ENCODE measurements at places on chromosomes 13 and 19.

DNA sequence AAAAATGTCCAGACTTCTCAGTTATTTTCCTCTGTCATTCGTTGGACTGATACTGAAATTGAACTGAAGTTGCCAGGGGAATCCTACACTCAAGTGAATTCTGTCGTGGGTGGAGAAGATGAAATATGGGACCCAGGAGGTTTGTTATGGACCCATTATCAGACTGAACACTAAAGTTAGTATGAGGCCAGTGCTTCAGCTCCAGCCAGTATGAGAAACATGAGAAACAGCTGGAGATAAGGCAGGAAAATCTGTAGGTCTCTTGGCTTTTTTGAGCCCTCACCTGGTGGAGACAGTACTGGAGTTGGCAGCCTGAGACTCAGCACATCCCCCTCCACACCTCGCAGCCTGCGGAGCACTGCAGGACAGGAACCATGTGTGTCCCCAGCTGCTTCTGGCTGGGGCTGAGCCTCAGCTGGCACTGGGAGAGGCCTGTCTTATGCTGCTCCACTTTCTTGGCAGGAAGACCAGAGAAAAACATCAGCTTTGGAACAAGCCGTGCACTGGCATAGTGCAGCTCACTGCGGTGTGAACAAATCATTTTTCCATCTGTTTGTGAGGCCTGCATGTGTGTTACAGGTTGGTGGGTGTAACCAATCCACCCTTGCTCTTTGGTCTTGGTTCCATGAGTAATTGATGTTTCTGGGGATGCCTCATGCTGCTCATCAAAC, 641.0 kb downstream of the FGF9 start:
- DNase-seq = no peak

DNA sequence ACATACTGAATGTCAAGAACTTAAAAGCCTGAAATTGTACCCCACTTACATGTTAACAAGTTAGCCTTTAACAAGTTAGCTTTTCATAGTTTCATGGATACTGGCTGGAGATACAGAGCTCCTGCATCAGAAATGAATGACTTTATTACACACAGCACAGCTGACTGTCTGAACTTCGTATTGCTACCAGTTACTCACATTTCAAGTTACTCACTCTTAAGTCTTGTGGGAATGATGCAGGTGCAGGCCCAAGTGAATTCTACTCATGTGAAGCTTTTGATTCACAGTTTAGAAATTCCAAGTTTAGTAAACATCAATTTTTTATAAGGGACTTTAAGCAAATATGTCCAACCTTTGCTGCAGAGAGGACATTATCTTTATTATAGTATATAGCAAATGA, 762.2 kb upstream of the PRR20A start:
- no peak for DNase-seq

GRCh38 chr13:58908019-58908679, 1255.6 kb downstream of the DIAPH3 start:
- DNase-seq = no peak

GRCh38 chr13:30147421-30147820, 159.9 kb downstream of the KATNAL1 start:
- DNase-seq = no peak

- no peak for DNase-seq
Observed at GRCh38 chr13:98083507-98083906, 59.4 kb upstream of the FARP1 start.

GRCh38 chr19:17719730-17720400, 585 bp downstream of the MAP1S start:
- peak; percentile 12 for DNase-seq

DNA sequence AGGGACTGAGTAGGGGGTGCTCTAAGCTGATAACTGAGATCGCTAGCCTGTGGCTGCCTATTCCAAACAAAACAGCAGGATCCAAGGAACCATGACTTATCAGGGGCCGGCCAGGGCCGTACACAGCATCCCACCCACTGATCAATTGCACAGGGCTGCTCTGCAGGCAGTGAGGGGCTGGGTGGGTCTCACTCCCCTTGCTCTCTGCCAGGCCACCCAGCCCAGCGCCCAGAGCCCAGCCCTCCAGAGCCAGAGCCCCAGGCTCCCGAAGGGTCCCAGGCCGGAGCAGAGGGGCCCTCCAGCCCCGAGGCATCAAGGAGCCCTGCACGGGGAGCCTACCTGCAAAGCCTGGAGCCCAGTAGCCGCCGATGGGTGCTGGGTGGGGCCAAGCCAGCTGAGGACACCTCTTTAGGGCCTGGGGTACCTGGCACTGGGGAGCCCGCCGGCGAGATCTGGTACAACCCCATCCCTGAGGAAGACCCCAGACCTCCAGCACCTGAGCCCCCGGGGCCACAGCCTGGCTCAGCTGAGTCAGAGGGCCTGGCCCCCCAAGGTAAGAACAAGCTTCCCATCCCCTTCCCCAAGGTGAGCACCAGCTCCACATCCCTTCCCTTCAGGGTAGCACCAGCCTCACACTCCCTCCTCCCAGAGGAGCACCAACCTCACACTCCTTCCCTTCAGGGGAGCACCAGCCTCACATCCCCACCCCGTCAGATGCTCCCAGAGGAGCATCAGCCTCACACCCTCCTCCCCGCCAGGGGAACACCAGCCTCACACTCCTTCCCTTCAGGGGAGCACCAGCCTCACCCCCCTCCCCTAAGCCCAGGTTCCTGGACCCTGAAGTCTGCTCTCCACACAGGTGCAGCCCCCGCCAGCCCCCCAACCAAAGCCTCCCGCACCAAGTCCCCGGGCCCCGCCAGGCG, 1.9 kb downstream of the SYDE1 start:
- no peak for DNase-seq

GRCh38 chr13:42836930-42837690, 55.7 kb downstream of the FAM216B start:
- DNase-seq = no peak

DNA sequence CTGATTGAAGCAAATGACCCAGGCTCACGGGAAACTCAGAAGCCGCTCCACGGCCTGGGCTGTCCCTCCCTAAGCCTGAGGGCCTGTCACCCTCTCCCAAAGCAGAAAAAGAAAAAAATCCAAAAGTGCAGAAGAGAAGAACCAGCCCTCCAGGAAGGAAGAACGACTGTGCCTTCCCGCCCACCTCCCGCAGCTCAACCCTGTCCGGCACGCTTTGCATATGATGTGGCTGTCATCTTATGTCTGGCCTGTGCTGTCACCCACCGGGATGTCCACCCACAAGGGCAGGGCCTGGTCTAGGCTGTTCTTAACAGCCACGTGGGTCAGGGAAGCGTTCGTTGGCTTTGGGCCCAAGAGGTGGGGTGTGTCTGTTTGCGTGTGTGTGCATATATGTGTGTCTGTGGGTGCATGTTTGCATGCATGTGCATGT, 13.7 kb downstream of the ZBTB7A start:
- DNase-seq = no peak

DNA sequence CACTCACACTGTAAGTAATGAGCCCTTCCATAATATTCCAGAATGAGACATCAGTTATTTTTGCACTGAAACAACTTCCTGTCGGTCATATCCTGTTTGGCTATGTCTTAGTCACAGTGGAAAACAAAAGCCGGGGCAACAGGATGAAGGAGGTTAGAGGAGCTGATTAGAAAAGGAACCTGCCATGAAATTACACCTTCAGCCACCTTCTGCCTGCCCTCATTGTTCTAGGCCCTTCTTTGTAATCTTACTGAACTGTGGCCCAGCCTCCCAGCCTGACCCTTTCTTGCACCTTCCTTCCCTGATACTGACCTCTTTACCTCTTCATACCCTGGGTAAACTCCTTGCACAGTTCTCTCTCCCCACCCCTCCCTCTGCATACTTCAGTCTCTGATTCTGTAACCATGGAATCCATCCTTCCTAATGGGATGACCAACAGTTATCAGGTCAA, 67.3 kb downstream of the DOCK9 start:
- DNase-seq = no peak

DNA sequence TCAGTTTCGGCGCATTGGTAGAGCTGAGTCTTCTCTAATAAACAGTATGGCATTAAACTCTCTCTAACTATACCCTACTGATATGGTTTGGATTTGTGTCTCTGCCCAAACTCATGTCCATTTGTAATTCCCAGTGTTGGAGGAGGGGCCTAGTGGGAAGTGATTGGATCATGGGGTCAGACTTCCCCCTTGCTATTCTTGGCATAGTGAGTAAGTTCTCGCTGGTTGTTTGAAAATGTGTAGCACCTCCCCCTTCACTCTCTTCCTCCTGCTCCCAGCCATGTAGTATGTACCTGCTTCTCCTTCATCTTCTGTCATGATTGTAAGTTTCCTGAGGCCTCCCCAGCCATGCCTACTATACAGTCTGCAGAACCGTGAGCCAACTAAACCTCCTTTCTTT, 682.7 kb upstream of the ARGLU1 start:
- DNase-seq = no peak

- DNase-seq = peak; percentile 18
Observed at GRCh38 chr13:28324181-28324789, 170.6 kb downstream of the FLT1 start.

GRCh38 chr13:82344867-82345266, 1537.4 kb downstream of the SLITRK1 start:
- DNase-seq = no peak

- no peak for DNase-seq
Observed at GRCh38 chr13:95087746-95088305, 213.4 kb downstream of the ABCC4 start.

DNA sequence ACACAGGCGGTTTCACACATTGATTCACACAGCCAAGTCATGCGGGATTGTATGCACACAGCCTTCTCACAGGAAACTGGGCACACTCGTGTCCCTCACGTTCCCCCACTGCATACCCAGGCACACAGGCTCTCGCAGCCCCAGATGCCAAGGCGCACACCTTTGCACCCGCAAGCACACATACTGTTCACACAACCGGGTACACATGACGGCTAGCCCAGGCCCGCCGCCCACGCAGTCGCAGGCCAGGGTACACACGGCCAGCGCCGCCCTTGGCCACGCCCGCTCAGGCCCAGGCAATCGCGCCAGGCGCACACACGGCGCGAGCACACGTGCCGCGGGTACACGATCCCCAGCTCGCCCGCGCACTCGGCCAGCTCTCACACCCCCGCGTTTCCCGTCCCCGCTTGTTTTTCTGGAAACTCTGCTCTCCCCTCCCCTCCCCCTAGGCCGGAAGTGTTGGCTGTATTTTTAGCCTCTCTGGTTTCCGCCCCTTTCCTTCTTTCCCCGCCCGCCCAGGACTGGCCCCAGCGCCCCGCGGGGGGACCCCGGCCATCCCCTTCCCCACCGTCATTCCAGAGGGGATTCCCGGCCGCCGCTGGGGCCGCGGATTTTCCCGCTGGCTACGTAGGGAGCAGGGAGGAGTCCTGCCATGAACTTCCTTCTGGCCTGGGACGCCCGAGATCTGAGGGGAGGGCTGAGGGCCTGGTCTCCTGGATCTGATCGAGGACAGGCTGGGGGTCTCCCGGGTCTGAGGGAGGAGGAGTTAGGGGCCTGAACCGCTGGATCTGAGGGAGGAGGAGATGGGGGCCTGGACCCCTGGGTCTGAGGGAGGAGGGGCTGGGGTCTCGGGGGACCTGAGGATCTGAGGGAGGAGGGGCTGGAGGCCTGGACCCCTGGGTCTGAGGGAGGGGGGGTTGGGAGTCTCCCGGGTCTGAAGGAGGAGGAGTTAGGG, 4.0 kb upstream of the ZFP36 start:
- DNase-seq = peak; percentile 77

Data from T-helper 9 cell (primary cell).